ENCODE measurements at places on chromosomes 2 and 18.

- DNase-seq = no peak
Observed at GRCh38 chr18:27062802-27063201, 122.3 kb downstream of the CHST9 start.

DNA sequence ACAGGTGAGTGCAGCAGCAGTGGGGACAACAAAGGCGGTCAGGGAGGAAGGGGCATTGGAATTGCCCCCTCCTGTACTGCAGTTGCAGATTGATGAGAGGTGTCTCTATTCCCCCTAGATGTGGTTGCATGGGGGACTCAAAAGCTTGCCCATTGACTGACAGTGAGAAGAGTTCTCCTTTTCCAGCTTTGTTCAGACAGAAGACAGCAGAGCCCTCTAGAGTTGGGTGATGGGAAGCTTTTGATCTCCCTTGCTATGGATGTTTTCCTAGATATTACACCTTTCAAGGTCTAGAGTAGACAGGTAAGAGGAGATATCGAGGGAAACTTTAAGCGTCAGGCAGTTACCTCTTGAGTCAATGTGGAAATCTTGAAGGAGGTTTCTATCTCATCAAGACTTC, 2.9 kb downstream of the PROKR1 start:
- peak; percentile 40 for DNase-seq

DNA sequence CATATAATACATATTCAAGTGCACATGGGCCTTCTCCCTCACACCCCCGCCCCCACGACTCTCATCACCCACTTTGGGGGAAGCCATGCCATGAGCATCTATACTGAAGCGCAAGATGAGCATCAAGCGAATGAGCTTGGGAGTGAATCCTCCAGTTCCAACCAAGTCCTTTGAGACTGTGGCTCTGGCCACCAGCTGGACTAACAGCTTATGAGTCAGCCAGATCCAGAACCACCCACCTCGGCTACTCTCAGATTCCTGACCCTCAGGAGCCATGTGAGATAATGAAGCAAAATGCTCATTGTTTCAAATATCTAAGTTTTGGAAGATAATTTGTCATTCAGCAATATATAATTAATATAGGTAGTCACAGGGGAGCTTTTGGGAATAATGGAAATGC, 22.2 kb upstream of the IL1RL1 start:
- DNase-seq = no peak

- no peak for DNase-seq
Observed at GRCh38 chr18:34158881-34159690, 65.6 kb downstream of the NOL4 start.

DNA sequence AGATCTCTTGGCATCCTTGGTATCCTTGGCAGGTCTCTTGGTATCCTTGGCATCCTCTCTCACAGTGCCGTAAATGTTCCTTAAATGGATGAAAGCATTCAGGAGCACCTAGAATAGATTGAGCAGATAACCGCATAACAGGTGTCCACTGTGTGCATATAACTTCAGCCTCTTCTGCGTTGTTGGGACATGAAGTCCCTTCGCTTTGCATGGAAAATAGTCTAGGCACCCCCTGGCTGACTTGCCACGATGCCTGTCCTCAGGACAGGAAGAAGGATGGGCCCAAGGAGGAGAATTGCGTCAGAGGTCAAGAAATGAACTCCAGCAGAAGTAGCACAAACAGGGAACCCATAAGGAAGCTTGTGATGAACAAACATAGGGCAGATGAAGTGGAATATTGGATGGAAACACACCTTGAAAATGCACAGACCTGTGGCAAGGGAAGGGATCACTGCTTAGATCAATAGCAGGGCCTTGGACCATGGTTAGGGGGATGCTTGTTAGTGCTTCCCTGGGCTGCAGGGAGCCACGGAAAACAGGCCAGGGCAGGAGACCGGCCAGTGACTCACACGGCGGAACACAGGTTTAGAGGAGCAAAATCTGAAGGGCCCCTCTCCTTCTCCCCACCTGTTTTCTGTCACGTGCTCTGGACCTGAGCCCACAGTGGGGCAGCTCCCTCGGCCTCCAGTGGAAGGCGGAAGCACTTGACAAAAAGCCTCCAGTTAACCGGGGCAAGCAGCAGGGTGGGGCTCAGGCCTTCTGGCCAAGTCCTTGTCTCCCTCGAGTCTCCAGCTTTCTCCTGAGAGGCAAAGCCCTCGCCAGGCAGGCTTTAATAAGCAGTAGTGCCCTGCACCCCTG, 99.2 kb upstream of the ASAP2 start:
- no peak for DNase-seq

DNA sequence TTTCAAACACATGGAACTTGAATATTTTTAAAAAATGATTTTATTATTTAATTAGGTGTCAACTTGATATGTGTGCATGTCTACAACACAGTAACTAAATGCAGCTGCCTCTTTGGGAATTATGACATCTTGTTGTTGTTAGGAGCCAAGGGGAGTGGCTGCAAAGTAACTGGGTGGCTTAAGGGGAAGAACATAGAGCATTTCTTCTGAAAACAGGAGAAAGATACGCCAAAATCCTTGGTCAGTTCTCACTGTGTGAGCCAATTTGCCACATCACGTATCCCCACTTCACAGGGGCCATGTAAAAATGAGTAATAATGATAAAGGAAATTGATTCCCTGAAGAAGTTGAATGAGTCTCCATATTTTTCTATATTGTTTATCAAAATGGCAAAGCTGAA, 309.8 kb upstream of the COL3A1 start:
- DNase-seq = no peak

- DNase-seq = no peak
Observed at GRCh38 chr18:3472681-3473544, 22.9 kb downstream of the TGIF1 start.

- DNase-seq = no peak
Observed at GRCh38 chr2:239401881-239402233, 1.0 kb upstream of the HDAC4 start.

- DNase-seq = no peak
Observed at GRCh38 chr2:65465857-65466256, 33.5 kb upstream of the SPRED2 start.

- no peak for DNase-seq
Observed at GRCh38 chr2:227410191-227410590, 22.4 kb upstream of the SCYGR1 start.

GRCh38 chr2:151860210-151860609, 32.0 kb upstream of the ARL5A start:
- DNase-seq = no peak

DNA sequence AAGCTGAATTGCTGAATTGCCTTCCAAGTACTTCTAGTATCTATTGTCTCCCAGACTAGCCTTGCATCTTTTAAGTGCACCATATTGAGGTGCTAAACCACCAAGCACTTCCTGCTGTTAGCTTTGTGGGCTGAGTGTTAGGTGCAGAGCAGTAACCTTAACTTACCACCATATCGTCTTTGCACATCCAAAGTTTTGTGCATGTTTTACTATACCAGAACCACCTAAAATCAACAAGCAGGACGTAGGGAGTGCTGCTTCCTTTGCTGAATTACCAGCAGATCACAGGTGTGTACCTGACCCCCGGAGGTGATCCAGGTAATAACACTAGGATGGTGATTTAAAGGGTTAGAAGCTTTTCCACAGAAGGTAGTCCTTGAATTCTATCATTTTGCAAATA, 359.9 kb upstream of the HNRNPA3 start:
- DNase-seq = peak; percentile 2

GRCh38 chr2:238966072-238966937, 118.4 kb downstream of the TWIST2 start:
- no peak for DNase-seq
